ENCODE measurements at places on chromosomes 11 and 22. TPM values are rescaled to one million over a fixed set of nuclear protein-coding genes. Genes with fewer than 3 reads are reported as not detected.

The C11orf91 gene
- not detected for total RNA-seq

The PTGDR2 gene
- 0.37 TPM for total RNA-seq

The DUSP8 gene
- total RNA-seq = 0.85 TPM

The ELF5 gene
- 13.4 TPM for total RNA-seq

The SLC22A25 gene
- not detected for total RNA-seq

The JOSD1 gene
- 40.2 TPM for total RNA-seq

The PRSS23 gene
- 169 TPM for total RNA-seq

The SLC1A2 gene
- 17.9 TPM for total RNA-seq
